ENCODE measurements at places on chromosomes 1 and 21. TPM values are rescaled to one million over a fixed set of nuclear protein-coding genes. Genes with fewer than 3 reads are reported as not detected.

GRCh38 chr1:231666220-231666936 lies 39.8 kb downstream of the DISC1 start:
- no peak for DNase-seq

- DNase-seq, result no peak
Observed at GRCh38 chr1:15296585-15297321, 49.7 kb downstream of the FHAD1 start.

DNA sequence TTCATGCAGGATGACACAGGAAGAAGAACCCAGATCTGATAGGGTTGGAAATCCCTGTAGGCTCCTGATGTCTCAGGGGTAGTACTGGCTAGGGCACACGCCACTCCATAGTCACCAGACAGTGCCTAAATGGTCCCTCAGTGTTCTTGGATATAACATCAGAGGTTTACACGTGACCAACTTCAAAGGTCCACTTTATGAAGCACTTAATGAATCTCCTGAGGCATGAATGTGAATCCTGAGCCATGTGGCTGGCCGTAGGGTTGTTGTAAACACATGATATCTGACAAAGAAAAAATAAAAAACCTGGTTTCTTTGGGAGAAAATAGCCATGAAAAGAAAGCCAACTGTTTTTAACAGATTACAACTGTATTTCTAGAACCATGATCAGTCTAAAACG lies 27.5 kb downstream of the SLC6A17 start:
- DNase-seq, result no peak

GRCh38 chr1:157639800-157640199 lies 41.9 kb upstream of the FCRL4 start:
- DNase-seq, result no peak

- DNase-seq, result no peak
Observed at GRCh38 chr1:172724232-172724631, 65.3 kb downstream of the FASLG start.

DNA sequence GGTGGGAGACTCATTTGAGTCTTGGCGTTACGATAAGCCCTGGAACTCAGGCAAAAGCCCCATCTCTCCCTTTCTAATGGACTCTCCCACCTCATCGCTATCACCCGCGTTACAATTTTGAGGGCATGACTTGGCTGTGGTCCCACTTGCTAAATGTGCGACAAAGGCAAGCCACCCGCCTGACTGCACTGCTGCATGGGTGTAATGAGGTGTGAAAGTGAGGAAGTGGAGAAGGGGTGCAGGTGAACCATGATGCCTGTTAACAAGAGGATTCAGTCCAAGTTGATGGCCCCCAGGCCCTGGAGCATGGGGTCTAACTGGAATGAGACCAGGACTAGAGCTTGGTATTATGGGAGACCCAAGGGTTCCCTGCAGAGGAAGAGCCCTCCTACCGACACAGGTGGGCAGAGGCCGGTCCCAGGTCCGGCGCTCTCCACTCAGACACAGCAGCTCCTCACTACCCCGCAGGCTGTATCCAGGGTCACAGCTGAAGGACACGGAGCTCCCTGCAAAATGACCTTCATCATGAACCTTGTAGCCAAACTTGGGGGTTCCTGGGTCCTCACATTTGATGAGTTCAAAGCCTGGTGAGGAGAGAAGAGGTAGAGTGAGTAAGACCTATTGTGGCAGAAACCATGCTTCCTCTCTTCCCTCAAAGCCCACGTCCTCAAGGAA lies 165.4 kb upstream of the HMGB4 start:
- no peak for DNase-seq

DNA sequence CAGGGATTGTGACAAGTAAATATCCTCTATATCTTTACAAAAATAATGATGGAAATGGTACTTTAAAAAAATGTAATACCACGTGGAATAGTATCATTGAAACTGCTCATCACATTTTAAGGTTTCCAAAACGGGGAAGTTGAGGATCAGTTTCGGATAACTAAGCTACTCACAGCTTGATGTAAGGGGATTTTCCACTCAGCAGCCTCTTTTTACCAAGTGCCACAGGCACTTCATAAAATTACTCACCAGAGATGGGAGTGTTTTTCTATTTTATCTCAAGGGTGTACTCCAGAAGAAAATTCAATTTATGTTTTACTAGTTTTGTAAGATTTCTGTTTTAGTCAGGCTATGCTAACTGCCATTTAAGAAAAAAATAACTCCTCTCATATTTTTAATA lies 91.7 kb downstream of the TPR start:
- no peak for DNase-seq

- DNase-seq, result no peak
Observed at GRCh38 chr21:31133243-31133830, 95.1 kb upstream of the KRTAP19-8 start.

DNA sequence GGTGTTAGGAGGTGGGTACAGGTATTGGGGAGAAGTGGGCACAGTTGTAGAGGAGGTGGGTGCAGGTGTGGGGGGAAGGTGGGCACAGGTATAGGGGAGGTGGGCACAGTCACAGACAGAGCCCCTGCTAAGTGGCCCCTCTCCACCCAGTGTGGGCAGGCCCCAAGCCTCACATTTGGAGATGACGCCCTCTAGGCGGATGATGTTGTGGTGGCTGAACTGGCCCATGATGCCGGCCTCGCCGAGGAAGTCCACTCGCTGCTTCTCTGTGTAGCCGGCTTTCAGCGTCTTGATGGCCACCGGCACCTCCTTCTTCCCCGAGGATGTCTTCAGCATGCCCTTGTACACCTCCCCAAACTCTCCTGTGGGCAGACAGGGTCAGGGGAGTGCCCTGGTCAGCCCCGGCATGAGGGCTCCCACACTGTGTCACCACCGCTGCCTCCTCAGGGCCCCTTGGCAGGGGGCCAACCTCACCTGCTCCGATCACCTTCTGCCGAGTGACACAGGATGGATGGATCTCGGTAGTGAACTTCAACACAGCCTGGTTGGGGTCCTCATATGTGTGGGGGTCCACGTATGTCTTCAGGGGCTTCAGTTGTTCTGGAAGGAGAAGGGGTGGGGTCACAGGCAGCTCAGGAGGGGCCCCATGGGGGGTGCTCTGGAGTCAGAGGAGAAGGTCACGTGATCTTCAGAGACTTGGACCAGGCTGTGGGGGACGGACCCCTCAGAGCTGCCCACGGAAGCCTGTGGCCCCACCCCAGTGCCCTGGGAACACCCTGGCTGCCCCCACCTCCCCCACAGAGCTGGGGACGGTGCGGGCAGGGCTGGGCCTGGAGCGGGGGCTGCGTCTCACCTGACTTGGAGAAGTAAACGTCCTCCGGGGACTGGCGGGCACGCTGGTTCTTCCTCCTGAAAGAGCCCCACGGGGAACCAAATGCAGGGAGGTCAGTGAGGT lies 22.6 kb downstream of the EPHA2 start:
- DNase-seq, result no peak

Gene MRPS14
- total RNA-seq, result 26.7 TPM

Gene CLEC20A
- not detected for total RNA-seq

Gene LAMB3
- 8.4 TPM for total RNA-seq
